Smooth muscle cell of the brain vasculature (primary cell): ENCODE measurements at places on chromosomes 2 and 18.

DNA sequence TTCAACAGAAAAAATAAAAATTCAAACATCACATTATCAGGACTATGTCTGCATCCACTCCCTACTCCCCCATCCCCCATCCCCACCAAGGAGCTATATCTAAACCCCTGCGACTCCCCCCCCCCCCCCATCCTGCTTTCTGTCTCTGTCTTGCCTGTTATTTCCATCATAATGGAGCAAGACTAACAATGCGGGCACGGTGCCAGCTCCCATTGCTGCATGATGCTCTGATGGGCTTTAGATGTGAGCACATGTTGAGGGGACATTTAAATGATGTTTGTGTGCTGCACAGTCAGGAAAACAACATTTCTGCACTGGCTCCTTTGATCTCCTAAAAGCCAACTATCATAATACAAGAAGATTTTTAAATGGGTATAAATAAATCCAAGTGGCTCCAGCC is 644.2 kb upstream of the SETBP1 start:
- no peak for DNase-seq

DNA sequence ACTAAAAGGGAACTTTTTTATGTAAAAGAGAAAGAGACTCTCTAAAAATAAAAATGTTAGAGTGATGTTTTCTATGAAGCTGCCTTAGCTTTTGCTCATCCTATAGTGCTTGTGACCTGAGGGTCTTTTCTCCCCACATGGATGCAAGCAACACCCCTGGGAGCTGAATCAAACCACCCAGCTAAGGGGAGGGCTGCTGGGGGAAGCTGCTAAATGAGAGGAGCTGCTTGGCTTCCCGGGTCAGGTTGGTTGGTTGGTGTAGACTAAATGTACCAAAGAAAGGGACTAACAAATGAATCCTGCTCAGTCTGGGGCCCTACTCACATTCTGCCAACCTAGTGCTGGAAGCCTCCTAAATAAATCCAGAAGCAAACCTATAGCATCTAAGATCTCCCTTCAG is 35.0 kb downstream of the AFF3 start:
- DNase-seq = no peak

GRCh38 chr2:2805263-2805662 is 474.2 kb upstream of the MYT1L start:
- DNase-seq = no peak

GRCh38 chr2:139963863-139964355 is 1183.7 kb upstream of the NXPH2 start:
- no peak for DNase-seq
